ENCODE measurements at places on chromosomes 5 and 9.

- peak overlapping the region; percentile 98 for H3K27ac ChIP-seq
- DNase-seq, result no peak
- H3K27me3 ChIP-seq, result no peaks in the 10 kb centered on the region
- peaks cover 15% of the 10 kb centered on the region for H3K36me3 ChIP-seq
These were observed 853 bp downstream of the DCP2 start for GRCh38 chr5:112977440-112977861.

- no peak overlapping the region for H3K4me3 ChIP-seq
- DNase-seq, result no peak
- no peaks in the 10 kb centered on the region for H3K4me1 ChIP-seq
- H3K36me3 ChIP-seq, result no peaks in the 10 kb centered on the region
These were observed 199.0 kb upstream of the TARS1 start for GRCh38 chr5:33241802-33242201.

DNA sequence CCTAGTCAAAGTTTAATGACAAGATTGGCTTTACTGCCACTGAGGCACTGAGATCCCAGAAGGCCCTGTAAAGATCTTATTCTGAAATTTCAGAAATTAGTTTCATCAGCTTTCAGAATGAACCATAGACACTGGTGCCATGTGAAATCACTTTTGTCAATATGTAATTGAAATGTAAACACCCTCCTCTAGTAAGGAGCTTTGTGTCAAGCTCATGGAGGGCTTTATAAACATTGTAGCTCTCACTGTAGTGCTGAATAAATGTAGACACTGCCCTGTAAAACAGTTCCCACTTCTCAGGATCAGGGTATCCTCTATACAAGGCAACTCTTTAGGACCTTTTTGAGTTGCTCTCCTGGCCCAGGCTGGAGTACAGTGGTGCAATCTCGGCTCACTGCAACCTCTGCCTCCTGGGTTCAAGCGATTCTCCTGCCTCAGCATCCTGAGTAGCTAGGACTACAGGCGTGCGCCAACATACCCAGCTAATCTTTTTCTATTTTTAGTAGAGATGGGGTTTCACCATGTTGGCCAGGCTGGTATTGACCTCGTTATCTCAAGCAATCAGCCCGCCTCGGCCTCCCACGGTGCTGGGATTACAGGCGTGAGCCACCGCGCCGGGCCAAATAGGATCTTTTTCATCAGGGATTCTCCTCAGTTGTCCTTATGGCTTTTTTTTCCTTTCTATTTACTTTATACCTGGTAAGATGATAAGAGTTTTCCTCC, 1823.9 kb upstream of the CDH9 start:
- no peaks in the 10 kb centered on the region for H3K36me3 ChIP-seq
- no peaks in the 10 kb centered on the region for H3K27me3 ChIP-seq
- no peak for DNase-seq
- no peaks in the 10 kb centered on the region for H3K4me1 ChIP-seq
- H3K4me3 ChIP-seq, result no peak overlapping the region

DNA sequence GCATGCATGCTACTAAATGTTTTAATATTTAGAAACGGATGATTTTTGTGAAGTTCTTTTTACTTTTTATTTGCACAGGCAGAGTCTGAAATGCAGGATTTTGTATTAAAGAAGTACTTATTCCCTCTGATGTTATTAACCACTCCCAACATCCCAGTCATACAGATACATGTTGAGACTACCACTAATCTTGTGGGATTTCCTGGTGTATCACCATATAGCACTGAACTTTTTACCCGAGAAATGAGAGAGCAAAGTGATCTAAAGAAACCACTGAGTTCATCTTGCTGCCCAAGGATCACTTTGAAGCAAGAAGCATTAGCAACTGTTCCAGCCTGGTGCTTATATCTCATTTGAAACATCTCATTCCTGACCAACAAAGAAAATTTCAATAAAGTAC, 443.8 kb downstream of the BNC2 start:
- H3K4me3 ChIP-seq, result no peak overlapping the region
- no peaks in the 10 kb centered on the region for H3K4me1 ChIP-seq
- H3K27ac ChIP-seq, result no peak overlapping the region
- no peak for DNase-seq
- no peaks in the 10 kb centered on the region for H3K36me3 ChIP-seq

DNA sequence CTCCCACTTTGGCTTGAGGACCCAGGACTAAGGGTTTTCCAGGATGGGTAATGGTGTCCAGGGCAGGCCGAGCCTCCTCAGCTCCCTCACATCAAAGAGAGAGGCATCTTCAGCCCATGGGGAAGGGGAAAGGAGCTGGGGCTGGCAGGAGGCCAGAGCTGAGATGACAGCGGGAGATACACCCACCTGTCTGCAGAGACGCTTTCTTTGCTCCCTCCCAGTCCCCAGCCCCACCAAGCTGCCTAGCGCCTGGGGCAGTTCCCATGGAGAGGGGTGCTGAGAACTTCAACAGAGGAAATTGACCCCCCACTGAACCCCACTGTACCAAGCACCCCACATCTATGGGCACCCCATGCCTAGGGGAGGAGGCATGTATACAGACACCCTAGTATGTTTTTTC, 10.6 kb downstream of the PCDH1 start:
- H3K4me3 ChIP-seq, result no peak overlapping the region
- no peaks in the 10 kb centered on the region for H3K36me3 ChIP-seq
- peaks cover 17% of the 10 kb centered on the region for H3K27me3 ChIP-seq

DNA sequence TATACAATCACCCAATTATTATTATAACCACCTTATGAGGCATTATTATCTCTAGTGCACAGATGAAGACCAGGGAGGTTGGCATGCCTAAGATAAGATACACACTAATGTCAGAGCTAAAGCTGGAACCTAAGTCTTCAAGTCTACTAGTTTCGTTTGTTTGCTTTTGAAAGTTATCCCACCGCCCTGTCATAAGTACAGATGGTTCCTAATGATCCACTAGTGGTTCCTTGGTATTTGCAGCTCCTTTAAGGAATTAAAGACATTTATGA, 14.1 kb downstream of the NDUFA8 start:
- H3K27me3 ChIP-seq, result no peaks in the 10 kb centered on the region
- no peak for DNase-seq
- no peak overlapping the region for H3K27ac ChIP-seq
- no peak overlapping the region for H3K4me3 ChIP-seq
- H3K4me1 ChIP-seq, result no peaks in the 10 kb centered on the region

Data from activated CD4-positive, alpha-beta memory T cell treated with anti-CD3 and anti-CD28 coated beads for 36 hours (primary cell).